Activated T-helper 2 cell treated with anti-CD3 and anti-CD28 coated beads, Interferon-gamma antibody, Interleukin-2, Interleukin-4, amounts not matched to agents 10 μg/mL and 5 μg/mL and 100 μg/mL, durations not matched to agents 14 hours and 24 hours and 36 hours (primary cell): ENCODE measurements at places on chromosomes 12 and 14.

- no peak overlapping the region for H3K27ac ChIP-seq
- no peak for DNase-seq
- no peaks in the 10 kb centered on the region for H3K27me3 ChIP-seq
- peaks cover 7% of the 10 kb centered on the region for H3K4me1 ChIP-seq
These were observed 34.5 kb downstream of the SCARB1 start for GRCh38 chr12:124829008-124829707.

GRCh38 chr12:3304436-3305165 lies 186.4 kb upstream of the PRMT8 start:
- H3K4me1 ChIP-seq = peaks cover 10% of the 10 kb centered on the region
- H3K4me3 ChIP-seq = no peak overlapping the region
- H3K27me3 ChIP-seq = peaks cover 2% of the 10 kb centered on the region
- H3K27ac ChIP-seq = no peak overlapping the region

DNA sequence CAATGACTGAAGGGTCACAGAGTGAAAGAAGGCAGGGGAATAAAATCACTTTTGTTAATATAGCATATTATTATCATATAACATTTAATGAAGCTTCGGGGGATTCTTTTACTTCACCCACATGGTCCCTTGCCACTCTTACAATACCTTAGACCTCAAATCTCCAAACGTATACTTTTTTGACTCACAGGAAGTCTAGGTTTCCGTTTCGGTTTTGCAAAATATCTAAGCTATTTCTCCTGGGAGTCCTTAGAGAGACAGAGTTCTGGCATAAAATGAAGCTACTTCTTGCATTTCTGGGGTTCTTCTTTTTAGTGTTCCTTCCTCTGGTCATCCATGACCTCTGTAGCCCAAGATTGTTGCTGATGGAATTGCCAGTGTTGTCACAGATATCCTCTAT lies 590.5 kb upstream of the ATP2B1 start:
- peak overlapping the region; percentile 59 for H3K4me3 ChIP-seq
- H3K27ac ChIP-seq = no peak overlapping the region
- no peaks in the 10 kb centered on the region for H3K36me3 ChIP-seq

- peak overlapping the region; percentile 12 for H3K27ac ChIP-seq
- H3K4me1 ChIP-seq = peaks cover 20% of the 10 kb centered on the region
- H3K4me3 ChIP-seq = peak overlapping the region; percentile 82
- H3K36me3 ChIP-seq = no peaks in the 10 kb centered on the region
- DNase-seq = no peak
These were observed 1.4 kb downstream of the SLC25A29 start for GRCh38 chr14:100304825-100305323.

DNA sequence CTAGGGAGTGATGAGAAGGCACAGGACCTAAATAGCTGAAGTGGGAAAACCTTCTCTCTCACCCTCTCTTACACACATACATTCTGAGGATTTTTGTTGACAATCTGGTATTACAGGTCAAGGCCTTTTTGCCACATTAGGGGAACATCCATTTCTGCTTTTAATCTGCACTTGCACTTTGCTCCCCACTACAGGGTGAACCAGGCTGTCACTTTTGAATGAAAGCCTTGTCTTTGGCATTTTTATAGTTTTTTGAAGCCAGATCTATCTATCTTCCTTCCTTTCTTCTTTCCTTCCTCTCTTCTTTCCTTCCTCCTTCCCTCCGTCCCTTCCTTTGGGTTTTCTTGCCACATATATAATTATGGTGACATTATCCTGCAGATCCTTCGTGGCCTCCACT lies 165.9 kb upstream of the OTX2 start:
- no peak overlapping the region for H3K27ac ChIP-seq
- no peaks in the 10 kb centered on the region for H3K27me3 ChIP-seq
- H3K4me3 ChIP-seq = no peak overlapping the region
- DNase-seq = no peak
- H3K4me1 ChIP-seq = no peaks in the 10 kb centered on the region
